CD8-positive, alpha-beta memory T cell (primary cell): ENCODE measurements at places on chromosomes 5 and 9. TPM values are rescaled to one million over a fixed set of nuclear protein-coding genes. Genes with fewer than 3 reads are reported as not detected.

DNA sequence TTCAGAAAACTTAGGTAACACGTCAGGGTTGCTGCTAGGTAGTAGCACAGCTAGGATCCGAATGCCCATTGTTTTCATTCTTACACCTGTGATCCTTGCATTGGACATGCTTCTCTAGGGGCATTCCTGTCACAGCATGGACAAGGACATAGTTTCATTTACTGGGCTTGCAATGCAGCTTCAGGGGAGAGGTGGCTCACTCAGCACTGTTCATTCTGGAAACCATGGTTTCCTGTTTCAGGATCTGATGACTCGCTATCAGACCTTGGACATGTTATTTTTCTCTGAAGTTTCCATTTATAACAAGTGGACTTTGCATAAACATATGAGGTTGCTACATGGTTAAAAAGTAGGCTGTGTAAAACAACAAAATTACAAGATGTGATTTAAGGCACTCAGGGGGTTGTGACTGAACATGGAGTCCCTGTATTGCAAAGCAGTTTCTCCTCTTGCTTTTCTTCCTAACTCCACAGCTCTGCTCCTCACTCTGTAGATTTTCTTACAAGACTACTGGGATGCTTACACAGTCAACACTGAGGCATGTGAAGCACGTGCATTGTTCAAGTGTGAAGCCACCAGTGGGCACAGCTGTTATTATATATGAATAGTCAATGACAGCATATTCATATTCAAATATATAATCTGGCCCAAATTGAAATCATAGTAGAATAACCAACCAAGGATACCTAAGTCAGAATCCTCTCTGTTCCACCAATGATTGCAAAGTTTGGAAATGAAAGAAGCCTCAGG is 66.1 kb upstream of the STK32A start:
- no peak for DNase-seq

The SFXN1 gene
- 366 TPM for total RNA-seq

DNA sequence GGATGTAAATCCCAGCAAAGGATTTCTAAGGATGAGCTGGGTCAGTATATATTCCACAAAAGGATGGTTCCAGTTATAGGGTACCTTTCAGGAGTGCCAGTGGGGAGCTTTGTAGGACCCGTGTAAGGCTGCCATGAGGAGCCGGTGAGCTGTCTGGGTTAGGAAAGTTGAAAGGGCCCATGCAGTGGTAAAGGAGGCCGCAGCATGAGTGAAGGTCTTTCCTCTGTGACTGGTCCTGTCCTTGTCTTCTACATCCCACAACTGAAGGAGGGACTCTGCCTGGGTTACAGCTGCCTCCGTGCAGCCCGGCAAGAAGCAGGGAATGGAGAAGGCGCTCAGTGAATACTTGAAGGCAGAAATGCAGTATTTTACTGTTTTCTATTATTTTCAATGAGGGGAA is 58.9 kb downstream of the HSPA4 start:
- no peak for DNase-seq

DNA sequence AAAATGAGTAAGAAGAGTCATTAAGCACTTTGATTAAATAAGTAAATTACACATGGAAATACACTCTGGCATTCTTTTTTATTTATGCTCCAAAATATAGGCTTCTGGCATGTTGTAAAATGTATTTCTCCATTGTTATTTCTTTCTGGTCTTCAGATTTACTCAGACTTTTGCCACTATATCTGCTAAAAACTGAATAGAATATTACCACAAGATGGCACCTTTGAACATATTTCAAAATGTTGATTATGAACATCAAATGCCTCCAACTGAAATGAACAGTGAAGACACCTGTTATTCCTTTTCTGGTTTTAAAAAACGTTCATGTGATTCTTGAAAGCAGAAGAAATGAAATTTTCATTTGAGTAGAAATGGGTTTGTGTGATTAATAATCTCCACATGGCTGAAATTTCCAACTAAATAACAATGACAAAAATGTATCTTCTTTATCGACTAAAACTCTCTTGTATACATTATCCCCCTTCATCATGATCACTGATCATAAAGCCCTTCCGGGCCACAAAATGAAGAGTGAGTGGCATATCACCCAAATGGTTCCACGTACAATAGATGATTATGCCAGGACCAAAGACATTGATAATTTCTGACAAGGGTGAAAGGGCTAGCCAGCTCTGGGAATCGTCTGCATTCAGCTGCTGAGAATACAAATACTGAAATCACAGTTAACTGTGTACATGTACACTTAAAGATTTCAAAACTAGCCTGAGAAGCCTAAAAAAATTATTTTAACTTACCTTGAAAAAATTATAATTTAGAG is 23.8 kb downstream of the TYRP1 start:
- no peak for DNase-seq

- DNase-seq: no peak
These were observed 103.4 kb upstream of the RAI14 start for GRCh38 chr5:34552686-34553085.

DNA sequence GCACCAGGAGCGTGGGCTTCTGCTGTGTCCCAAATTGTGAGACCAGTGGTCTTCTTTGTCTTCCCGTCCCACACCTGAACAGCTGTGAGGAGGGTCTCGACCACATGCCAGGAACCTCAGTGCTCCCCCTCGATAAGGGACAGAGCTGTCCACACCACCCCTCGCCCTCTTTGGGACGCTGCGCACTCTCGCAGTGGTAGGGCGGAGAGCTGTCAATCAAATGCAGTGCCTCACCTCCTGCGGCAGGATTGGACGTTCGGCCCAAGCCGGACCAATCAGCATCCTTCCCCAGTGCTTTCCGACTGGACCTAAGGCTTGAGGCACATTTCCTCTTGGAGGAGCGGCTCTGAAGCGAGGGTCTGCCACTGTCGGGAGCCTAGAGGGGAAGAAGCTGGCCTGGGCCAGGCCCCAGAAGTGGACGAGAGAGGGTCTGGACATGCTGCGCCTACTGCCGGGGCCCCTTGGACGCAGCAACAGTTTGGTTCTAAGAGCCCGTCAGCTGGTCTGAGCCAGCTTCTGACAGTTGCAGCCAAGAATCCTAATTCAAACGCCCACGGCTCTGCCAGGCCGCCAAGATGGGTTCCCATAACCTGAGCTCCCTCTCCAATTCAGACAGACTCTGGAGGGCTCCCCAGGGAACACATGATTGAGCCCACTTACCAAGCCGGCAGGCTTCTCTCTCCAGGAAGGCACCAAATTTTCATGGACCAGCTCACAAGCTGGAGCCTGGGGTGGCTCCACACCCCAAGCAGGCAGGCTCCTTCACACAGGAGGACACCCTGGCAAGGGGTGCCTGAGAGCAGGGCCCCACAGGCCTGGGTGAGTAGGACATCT is 28.1 kb upstream of the ADAMTS2 start:
- no peak for DNase-seq
